Activated T-cell treated with anti-CD3 and anti-CD28 coated beads, Interleukin-2, amount 50 U/mL, for 72 hours (primary cell): ENCODE measurements at places on chromosomes 13 and 19. TPM values are rescaled to one million over a fixed set of nuclear protein-coding genes. Genes with fewer than 3 reads are reported as not detected.

- no peak for DNase-seq
Observed at GRCh38 chr13:85616275-85616674, 182.9 kb downstream of the SLITRK6 start.

GRCh38 chr19:362683-363082, 18.1 kb upstream of the MIER2 start:
- no peak for DNase-seq

DNA sequence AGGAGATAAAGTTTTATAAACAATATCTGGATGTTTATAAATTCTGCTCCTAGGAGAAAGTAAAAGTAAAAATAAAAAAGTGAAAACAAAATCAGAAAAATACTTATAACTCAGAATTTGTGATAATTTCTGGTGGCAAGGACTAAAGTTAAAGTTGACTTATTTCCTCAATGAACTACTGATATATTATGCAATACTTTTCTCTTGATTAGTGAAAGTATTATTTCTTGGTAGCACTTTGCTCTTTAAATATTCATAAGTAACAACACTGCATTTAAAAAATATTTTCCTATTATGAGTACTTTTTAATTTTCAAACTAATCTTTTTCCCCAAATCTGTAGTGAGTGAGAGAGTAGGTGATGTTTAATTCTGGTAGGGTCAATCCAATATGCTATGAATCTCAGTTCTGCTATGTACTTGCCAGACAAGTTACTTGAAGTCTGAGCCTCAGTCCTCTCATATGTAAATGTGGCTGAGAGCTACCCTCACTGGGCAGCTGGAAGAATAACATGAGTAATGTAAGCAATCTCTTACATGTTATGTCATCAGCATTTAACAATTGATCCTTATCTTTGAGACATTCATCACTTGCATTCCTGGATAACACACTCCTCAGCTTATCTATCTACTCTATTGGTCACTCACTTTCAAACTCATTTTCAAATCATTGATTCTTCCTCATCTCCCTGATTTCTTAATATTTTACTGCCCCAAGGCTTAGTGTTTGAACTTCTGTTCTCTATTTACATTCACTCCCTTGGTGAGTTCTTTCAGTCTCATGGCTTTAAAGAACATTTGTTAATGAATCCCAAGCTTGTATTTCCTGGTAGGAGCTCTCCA, 239.0 kb downstream of the RGCC start:
- DNase-seq = no peak

- no peak for DNase-seq
Observed at GRCh38 chr19:12975221-12975741, 5.9 kb downstream of the DAND5 start.

GRCh38 chr19:41421314-41421713, 5.9 kb downstream of the B3GNT8 start:
- no peak for DNase-seq

DNA sequence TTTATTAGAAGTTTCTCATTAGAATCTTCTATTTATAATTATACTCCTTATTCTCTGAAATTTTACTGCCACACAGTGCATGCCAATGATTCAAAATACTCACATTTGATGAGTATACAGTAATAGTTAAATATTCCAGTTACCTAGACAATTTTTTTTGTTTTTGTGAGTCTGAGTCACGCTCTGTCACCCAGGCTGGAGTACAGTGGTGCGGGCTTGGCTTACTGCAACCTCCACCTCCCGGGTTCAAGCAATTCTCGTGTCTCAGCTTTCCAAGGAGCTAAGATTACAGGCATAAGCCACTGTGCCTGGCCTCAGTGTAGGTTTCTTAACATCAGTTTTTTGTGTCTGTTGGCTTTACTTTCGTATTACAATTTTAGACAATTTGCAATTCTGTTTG, 87.1 kb downstream of the ZNF486 start:
- no peak for DNase-seq

GRCh38 chr19:58380662-58381459, at the start of gene ZNF837:
Gene ZNF837, minus strand, starts transcription at chr19:58381030. Its CDS starts 11,698 bp downstream, at chr19:58369332.
- peak; percentile 99 for DNase-seq

- DNase-seq = no peak
Observed at GRCh38 chr13:74204602-74205312, 70.6 kb upstream of the KLF12 start.

DNA sequence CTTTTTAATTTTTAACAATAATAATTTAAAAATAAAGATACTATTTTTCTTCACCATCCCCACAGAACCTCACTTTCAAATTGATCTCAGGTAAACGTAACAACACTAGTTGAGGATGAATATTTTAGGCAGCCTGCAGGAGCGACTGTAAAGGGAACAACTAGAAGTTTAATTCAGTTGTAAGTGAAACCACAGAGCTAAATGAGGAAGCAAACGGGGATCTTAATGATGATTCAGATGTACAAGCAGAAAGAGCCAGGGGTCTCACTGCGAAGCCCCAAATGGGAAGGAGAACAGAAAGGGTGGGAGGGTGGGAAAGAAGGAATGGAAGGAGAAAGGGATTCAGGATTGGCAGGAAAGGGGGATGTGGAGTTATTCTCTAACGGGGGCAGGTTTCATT, 54.6 kb upstream of the RAP2A start:
- DNase-seq = no peak

DNA sequence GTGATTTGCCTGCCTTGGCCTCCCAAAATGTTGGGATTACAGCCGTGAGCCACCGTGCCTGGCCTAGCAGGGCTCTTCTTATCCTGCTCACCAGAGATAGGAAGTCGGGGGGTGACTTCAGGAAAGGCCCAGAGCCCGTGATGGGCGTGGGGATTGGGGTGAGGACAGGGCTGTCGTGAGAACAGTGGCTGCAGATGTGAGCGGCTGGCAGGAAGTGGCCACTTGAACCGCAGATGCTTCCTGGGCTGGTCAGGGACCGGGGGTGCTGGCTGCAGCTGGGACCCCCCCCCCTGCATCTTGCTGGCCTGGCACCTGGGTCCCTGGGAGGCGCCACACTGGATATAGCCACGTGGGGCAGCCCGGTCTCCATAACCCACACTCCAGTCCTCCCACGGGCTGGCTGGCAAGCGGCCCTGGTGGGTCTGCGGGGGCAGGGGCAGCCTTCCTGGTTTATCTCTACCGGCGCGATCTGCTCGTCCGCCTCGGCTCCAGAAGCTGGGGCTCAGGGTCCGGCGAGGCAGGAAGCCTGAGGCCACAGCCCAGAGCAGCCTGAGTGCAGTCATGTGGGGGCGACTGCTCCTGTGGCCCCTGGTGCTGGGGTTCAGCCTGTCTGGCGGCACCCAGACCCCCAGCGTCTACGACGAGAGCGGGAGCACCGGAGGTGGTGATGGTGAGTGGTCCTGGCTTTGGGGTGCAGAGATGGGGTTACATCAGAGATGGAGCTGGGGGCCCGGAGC, at the start of gene F2RL3:
Gene F2RL3 (plus strand): TSS at position 371 of the 737 bp plus-strand sequence. CDS start 191 bp downstream, at position 562.
- DNase-seq = no peak

- DNase-seq = no peak
Observed at GRCh38 chr13:33537676-33538075, 252.1 kb upstream of the STARD13 start.

DNA sequence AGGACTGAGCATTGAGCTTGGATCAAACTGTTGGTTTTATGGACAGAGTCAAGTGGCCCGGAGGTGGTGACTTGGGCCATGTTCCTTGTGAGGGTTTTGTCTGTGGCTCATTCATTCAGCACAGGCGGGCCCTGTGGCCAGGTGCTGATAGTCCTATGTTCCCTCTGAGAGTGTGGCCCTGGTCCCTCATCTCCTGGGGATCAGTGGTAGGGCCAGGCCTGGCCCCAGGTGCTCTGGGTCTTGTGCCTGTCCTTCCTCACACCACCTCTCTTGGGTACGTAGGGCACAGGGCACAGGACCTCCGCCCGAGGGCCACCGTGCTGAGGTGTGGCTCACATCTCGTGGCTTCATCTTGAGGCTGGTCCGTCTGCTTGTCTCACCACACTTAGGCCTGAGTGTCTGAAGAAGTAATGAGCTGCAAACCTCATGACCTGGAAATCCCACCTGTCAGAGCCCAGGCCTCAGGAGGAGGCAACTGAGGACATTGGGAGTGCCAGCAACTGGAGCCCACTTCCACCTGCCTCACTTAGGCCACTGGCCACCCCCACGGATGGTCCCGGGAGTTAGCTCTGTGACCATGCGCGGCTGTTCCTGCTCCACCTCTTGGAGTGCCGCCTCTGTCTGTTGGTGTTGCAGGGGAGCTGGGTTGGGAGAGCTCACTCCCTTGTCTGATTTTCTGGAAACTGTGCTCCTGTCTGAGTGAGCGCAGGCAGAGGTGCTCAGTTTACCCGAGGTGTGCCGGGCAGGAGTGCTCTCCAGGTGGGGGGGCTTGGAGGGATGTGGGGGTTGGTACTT, 53.4 kb downstream of the KDM4B start:
- DNase-seq = no peak

- DNase-seq = no peak
Observed at GRCh38 chr13:31053091-31053490, 108.6 kb downstream of the HSPH1 start.

- no peak for DNase-seq
Observed at GRCh38 chr13:31755803-31756212, 16.5 kb downstream of the RXFP2 start.

- DNase-seq = peak; percentile 79
Observed at GRCh38 chr19:1503089-1503924, 9.5 kb downstream of the ADAMTSL5 start.

GRCh38 chr19:29999490-29999889, 57.5 kb downstream of the URI1 start:
- DNase-seq = no peak

- no peak for DNase-seq
Observed at GRCh38 chr13:57673197-57673596, 41.7 kb downstream of the PCDH17 start.

GRCh38 chr13:38415233-38415632, 65.6 kb downstream of the UFM1 start:
- peak; percentile 18 for DNase-seq

DNA sequence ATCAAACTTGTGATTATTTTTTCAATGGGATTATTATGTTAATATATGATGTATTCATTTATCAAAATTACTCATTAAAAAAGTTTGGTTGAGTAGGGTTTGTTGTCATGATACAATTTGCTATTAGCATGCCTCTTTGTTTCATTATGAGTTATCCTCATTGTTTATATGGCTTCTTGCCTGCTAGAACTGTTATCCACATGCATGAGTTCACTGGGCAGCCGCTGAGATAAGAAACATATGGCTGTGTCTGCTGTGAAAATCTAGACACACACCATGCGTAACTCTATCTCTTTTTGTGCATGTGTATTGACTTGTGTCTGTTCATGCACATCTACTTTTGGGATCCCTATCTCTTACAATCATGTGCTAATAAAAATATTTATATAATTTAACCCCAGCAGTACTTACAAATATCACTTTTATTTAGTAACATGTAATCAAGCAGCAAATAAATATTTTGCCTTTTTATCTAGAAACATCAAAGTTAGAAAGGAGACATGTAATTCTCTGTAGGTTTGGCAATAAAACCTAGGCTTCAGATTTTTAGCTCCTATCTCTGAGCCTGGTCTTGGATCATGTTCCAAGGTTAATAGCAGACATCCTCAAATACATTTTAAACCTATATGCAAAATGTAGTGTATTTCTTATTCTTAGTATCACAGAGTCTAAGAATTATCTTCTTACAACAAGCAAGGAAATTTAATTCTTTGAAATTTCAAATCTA, 11.2 kb upstream of the KLF12 start:
- DNase-seq = no peak

GRCh38 chr19:33727331-33727998, 69.2 kb upstream of the KCTD15 start:
- DNase-seq = no peak

DNA sequence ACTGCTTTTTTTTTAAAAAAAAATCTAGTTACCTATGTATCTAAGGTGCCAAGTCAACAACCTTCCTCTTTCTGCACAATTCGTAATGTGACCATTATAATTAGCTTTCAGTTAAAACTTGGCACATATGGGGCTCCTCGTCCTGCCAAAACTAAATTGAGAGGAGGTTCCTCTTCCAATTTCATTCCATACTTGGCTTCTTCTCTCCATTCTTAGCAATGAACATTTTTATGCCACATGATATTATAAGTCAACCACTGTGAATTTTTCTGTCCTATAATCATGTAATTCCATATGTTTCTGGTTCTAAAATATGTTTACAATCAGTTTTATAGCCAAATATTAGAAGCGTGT, 177.0 kb downstream of the DCLK1 start:
- no peak for DNase-seq

SIX5 gene
- 5.2 TPM for total RNA-seq

VSTM2B gene
- total RNA-seq = not detected

VSTM1 gene
- not detected for total RNA-seq

FFAR1 gene
- total RNA-seq = 0.67 TPM

PRTN3 gene
- total RNA-seq = not detected

ANGPTL8 gene
- total RNA-seq = not detected

LRRC63 gene
- 1.0 TPM for total RNA-seq

DKKL1 gene
- not detected for total RNA-seq

CYP4F12 gene
- total RNA-seq = 0.16 TPM

CEACAM16 gene
- not detected for total RNA-seq
